ENCODE measurements at places on chromosomes 3 and 15.
A peak's percentile ranks its signal among the peaks of the same experiment; 100 is the strongest.

GRCh38 chr15:28923726-28924280, 38.0 kb downstream of the APBA2 start:
- no peak for DNase-seq

GRCh38 chr3:165502707-165503106, 306.5 kb upstream of the SLITRK3 start:
- DNase-seq: no peak

GRCh38 chr3:171095063-171095462, 68.5 kb upstream of the SLC2A2 start:
- DNase-seq: no peak

DNA sequence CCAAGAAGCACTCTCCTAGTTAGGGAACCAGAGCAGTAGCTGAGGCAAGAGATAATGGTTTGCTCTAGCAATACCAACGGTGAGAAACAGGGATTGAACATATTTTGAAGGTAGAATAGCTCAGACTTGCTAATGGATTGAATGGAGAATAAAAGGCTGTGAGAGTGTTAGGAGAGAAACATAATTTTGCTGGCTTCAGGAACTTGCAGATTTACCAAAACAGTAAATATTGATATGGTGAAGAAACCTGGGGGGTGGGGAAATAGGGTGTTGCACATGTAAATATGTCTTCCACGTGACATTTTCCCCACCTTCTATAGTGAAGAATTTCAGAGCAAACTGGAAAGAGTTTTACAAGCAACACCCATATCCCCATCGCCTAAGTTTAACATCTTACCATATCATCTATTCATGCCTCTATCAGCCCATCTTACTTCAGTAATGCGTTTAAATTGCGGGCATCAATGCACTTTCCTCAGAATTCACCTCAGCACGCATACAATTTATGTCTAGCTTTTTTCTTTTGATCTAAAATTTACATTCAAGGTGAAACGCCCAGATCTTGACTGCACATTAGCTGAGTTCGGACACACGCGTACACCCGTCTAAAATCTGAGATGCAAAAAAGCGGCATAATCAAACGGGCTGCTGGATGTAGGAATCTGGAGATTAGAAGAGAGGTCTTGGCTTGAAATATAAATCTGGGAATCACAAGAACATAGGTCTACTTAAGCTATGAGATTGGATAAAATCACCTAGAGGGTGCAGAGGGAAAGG, 891 bp upstream of the NR1D2 start:
- DNase-seq: no peak

DNA sequence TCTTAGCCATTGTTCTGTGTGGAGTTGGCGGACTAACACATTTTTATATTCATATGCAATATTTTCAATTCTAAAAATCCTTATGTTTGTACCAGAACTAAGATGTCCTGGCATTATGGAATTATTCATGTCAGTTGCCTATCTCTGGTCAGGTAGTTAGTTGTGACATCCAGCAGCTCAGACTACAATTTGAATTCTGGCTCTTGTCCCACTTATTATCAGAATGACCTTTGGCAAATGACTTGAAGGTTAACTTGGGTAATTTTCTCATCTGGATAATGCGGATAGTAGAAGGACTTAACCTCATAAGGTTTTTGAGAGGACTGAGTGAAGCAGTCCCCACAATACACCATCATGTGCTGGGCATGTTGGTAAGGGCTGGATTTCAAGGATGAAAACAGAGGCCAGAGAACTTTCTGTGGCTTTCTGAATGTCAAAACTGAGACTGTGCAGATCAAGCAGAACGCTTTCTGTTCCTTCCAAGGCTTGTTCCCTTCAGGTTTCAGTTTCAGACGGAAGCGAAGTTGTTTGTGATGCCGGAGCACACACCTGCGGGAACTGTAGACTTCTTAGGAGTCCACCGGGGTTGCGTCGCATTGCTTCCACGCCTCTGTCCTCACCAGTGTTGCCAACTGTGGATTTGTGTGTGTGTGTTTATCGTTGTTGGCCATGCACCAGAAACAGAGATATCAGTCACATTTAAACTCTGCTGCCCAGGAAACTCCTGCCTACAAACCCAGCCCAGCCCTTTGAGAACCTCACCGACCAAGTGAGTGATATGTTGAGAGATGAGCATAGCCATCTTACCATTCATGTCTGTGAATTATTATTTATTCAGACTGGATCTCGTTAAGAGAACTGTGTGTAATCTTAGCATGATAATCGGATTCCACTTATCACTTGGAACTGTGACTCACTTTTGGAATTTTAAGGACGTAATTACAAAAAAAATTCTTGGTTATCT, 76.0 kb downstream of the PTPRG start:
- no peak for DNase-seq

DNA sequence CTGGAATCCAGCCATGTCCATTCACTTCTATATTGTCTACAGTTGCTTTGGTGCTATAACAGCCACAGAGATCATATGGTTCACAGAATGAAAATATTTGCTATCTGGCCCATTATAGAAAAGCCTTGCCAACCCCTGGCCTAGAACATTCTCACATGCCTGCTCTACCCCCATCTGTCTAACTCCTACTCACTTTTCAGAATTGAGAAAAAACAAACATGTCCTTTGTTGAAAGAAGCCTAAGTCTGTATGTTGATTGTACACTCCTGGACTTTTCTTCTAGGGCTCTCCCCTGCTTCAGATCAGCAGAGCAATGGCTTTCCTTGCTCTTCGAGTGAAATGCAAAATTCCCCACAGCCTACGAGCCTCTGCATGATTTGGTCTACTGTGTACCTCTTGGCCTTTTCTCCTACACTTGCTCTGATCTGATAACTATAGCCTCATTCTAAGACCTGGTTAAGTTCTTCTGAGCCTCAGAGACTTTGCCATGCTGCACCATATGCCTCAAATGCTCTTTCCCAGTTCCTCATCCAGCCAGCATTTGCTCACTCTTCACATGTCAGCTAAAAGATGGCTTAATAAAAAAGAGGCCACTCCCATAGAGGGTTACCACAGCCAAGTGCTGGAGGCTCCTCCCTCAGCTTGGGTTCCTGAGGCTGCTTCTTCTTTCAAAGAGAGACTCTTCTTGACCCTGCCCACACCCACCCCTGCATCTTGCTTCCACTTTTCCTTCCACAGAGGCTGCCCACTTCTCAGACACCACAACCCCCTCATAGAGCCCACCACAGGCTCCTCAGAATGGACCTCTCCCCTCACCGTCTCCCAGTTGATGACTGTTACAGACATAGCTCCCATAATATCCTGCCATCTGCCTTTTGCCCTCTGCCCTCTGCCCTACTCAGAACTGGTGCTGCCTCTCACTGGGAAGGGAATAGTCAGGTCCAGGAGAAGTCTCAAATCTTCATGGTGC, 22.9 kb upstream of the DCLK3 start:
- no peak for DNase-seq

DNA sequence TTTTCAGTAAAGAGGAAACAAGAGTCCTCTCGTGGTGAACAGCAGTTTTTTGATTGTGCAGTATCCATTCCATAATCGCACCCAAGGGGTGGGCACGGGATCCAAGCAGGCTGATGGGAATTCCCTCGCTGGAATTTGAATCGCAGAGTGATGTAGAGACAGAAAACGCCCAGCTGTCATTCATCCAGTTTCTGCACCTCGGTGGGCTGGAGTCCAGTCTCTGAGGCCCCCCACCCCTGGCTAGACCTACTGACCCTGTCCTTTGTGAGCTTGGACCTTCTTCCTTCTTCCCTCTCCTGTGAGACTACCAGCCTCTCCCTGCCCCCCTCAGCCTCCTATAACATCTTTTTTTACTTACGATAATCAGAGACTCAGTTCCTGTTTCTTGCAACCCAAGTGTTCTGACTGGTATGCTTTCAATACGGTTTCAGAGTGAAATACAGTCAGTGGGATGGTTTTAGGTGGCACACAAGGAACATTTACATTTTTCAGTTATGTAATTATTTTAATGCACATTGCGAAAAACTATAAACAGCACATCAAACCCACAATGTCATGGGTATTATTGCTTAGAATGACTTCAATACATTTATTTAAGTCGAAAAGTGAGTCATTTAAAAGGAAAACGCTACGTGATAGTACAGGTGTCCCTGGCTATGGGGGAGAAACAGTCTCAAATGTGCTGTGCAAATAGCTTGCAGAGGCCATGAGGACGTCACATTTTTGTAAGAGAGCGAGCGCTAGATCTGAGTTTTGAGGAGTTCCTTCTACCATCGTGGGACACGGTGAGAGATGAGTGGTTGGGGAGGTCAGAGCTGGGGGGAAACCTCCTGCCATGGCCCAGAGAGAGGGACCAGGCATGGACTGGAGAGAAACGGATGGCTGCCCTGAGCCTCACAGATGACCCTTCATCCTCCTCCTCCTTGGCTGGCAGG, 37.5 kb upstream of the CHST2 start:
- peak; percentile 61 for DNase-seq

DNA sequence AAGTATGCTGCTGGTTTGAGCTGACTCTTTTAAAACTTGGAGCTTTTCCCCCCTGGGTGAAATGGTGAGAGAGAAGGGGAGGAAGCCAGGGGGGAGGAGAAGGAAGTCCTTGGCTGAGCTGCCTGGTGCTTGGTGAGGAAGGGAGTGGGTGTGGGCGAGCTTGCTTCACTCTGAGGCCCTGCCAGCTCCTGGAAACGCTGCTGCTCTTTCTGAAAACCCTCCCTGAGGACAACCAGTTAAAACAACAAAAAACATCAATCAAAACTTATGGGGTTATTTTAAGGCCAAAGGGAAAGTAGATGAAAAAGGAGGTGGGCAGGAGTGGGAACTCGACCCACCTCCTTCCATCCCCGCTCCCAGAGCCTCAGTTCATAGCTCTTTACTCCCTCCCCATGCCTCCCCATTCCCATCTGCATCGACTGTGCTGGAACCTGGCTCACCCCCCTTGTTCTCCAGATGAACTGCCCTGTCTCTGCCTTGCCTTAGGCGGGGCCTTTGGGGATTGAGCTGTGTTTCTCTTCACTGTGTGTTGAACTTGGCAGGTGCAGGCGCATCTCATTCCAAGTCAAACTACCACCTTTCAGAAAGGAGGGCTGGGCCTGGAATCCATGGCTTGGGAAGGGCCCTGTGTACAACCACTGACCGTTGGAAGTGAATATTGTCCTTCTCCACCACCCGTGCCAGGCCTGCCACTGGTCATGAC, 166.1 kb downstream of the ZNF621 start:
- DNase-seq: no peak

DNA sequence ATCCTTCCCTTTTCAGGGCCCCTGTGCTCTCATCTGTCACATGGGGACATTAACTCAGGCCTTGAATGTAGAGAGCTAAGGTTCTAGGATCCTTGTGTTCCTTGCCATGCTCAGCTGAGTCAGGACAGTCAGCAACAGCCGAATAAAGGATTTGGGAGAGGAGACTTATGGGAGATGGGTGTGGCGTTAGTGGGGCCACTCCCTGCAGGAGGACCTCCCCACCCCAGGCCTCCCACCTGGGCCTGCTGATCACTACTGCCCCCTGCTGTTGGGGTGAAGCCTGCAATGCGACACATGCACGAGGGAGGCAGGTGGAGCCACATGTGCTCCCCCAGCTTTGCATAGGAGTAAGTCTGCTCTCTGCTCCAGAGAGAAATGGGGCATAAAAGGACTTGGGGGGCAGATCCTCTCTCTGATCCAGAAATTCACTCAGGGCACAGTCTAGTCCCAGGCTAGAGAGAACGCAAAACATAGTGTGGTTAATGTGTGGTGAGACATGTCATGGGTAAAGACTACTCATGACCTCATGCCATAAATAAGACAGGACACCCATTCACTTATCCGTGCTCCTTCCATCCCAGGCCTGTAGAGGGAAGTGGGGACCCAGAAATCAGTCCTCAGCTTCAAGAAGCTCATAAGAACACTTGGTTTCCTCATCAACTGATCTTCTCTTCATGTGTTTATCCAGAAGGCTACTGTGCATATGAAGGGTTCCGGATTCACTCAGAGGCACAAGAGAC, 19.4 kb downstream of the RBP1 start:
- DNase-seq: peak; percentile 32

DNA sequence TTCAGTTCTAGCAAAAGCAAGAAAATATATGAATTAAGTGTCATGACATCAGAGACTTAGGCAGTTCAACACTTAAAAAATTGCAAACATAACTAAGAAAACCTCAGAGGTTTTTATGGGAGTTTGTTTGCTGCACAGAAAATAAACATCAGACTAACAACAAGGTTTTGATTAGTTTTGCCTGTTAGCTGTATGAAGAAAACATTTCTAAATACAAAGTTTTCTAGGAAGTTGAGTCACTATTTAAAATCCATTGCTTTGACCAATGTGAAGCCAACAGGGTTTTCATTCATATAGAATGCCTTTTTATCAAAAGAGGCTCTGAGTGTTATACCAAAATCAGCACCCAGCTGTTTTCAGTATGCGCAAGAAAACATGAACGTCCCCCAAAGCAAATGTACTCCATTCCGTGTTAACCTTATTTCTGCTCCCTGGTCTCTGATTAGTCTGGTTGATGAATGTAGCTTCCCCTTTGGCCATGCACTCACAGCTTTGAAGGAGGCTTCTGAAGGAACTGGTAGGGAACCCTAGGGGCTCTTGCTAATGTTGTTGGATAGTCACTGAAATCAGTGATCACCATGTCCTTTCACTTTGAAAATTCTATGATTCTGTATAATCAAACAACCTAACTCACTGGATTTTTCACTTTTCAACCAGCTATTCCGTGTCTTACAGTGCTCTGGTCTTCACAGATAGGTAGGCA, 89.6 kb upstream of the TSEN2 start:
- DNase-seq: no peak

GRCh38 chr3:151133175-151133574, 47.7 kb downstream of the MED12L start:
- DNase-seq: no peak

DNA sequence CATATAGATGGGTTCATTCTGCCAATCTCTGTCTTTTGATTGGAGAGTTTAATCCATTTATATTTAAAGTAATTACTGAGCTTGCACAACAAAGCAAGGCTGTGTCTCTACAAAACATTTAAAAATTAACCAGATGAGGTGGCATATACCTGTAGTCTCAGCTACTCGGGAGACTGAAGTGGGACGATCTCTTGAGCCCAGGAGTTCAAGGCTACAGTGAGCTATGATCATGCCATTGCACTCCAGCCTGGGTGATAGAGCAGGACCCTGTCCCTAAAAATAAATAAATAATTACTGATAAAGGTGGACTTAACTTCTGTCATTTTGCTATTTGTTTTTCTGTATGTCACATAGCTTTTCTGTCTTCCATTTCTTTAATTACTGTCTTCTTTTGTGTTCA, 78.1 kb downstream of the PDE8A start:
- DNase-seq: no peak

GRCh38 chr15:80773122-80773551, 6.0 kb upstream of the CEMIP start:
- no peak for DNase-seq

- DNase-seq: no peak
These were observed 82.3 kb upstream of the MLF1 start for GRCh38 chr3:158488670-158489069.
